ENCODE measurements at places on chromosomes 12 and 14.
A peak's percentile ranks its signal among the peaks of the same experiment; 100 is the strongest.

- peak; percentile 27 for DNase-seq
Measured at GRCh38 chr12:67364228-67364627, 95.1 kb downstream of the CAND1 start.

GRCh38 chr12:120194226-120194533, 335 bp downstream of the GCN1 start:
- DNase-seq = peak; percentile 15

GRCh38 chr12:26719852-26720251, 113.1 kb downstream of the ITPR2 start:
- no peak for DNase-seq

DNA sequence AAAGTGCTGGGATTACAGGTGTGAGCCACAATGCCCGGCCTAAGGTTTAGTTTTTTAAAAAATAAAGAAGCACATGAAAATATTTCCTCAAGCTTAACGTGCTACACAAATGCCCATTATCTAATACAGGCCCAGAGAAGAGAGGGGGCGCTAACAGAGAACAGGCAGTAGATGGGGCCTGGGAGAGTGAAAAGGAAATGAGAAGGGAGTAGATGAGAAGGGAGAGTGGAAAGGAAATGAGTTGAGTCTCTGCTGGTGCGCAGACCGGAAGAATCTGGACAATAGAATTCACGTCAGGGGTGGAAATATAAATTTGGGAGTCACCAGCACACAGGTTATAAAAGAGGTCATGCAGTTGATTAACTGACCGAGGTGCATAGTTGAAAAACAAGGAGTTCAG, 10.7 kb downstream of the PXN start:
- DNase-seq = no peak

GRCh38 chr12:109047081-109047805, 5.1 kb upstream of the USP30 start:
- DNase-seq = no peak

- DNase-seq = peak; percentile 80
Measured at GRCh38 chr14:65179918-65180724, 77.8 kb upstream of the MAX start.

DNA sequence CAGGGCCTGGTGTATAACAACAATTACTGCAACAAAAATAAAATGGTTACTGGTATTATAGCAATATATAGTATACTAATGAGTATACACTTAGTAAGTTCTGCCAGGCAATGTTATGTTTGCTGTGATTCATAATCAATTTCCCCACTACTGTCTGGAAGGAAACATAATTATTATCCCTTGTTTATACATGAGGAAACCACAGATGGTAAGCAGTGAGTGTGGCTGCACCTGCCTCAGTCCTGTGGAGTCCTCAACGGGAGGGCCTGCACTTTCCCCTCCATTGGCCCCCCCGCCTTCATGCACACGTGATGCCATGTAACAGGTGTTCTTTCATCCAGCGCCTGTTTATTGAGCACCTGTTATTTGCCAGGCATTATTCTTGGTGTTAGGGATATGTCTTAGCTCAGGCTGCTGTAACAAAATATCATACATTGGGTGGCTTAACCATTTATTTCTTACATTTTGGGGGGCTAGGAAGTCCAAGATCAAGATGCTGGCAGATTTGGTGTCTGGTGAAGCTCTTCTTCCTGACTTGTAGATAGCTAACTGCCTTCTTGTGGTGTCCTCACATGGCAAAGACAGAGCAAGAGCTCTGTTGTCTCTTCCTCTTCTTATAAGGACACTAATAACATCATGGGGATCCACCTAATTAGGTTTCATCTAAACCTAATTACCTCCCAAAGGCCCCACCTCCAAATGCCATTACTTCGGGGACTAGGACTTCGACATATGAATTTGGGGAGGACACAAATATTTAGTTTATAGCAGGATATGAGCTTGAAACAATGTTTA, 59.5 kb upstream of the CHGA start:
- no peak for DNase-seq

GRCh38 chr12:55654511-55655214, 18.0 kb downstream of the OR10P1 start:
- no peak for DNase-seq

DNA sequence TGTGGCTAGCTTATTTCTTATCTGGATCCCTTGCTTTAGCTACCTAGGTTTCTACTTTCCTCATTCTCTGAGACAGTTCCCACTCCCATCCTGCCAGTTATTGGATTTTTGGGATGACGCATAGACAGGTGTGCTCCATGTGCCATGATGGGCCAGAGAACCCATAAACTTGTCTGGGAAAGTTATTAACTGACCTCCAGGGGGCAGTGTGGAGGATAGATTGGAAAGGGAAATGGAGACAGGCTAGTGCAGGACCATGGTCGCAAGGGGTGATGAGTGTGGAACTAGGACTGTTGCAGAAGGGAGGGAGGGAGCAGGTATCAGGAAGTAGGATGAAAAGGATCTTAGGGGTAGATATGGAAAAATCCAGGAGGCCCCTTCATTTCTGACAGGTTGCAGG, 80.3 kb downstream of the ESRRB start:
- peak; percentile 40 for DNase-seq

GRCh38 chr12:121205491-121205890, 4.4 kb upstream of the P2RX4 start:
- peak; percentile 54 for DNase-seq

DNA sequence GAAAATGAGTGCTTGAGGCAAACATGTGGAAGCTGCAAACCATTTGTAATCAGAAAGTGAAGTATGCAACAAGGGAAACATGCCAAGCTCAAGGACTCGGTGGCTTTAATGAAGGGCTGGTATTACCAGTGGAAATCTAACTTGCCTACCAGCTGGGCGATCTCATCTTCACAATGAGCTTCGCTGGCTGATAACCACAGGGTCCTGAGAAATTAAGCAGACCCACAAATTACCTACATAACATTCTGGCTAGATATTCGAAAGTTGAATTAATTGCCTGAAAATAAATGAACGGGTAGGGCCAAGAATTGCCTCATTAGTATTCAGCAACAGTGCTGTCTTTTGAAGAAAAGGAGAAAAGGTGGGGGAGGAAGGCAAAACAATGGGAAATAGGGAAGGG, 439.4 kb downstream of the PDZRN4 start:
- no peak for DNase-seq

- DNase-seq = peak; percentile 87
Measured at GRCh38 chr12:58920102-58920960, at the start of gene LRIG3. Gene LRIG3 (minus strand): TSS chr12:58920504. CDS start chr12:58920235, 269 bp downstream.

DNA sequence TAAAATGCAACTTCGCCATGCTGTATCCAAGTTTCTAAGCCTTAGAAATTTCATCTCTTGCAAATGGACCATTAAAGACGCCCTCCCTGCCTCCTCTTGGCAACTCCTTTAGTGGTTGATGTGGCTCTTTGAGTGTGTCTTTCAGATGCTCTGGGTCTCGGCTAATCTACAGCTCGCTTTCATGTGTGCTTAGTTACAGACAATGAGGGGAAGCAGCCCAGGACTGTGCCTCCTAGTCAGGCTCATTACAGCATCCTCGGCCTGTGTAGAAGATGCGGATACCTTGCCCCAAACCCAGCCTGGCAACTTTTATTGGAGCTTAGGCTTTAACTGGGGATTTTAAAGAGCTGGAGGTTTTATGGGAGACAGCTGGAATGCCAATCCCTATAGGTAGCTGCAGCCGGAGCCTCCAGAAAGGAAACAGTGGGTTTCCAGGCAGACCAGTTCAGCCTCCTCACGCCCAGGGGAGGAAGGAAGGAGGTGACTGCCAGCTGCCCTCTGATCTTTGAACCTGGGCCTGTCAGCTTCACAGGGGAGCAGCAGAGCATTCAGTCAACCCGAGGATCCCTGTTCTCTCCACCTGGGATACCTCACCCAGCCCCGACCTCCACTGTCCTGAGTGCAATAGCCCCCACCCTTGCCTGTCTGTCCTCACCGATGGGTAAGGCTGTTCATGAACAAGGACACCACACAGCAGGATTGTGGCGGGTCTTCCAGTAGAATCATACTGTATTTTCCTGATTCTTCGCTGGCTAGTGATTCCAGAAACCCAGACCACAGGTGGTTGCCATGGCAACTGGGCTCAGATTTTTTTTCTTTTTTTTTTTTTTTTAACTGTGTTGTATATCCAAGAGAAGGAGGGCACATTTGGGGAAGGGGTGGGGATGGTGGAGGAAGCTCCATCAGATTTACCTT, 638.5 kb downstream of the MED13L start:
- no peak for DNase-seq

DNA sequence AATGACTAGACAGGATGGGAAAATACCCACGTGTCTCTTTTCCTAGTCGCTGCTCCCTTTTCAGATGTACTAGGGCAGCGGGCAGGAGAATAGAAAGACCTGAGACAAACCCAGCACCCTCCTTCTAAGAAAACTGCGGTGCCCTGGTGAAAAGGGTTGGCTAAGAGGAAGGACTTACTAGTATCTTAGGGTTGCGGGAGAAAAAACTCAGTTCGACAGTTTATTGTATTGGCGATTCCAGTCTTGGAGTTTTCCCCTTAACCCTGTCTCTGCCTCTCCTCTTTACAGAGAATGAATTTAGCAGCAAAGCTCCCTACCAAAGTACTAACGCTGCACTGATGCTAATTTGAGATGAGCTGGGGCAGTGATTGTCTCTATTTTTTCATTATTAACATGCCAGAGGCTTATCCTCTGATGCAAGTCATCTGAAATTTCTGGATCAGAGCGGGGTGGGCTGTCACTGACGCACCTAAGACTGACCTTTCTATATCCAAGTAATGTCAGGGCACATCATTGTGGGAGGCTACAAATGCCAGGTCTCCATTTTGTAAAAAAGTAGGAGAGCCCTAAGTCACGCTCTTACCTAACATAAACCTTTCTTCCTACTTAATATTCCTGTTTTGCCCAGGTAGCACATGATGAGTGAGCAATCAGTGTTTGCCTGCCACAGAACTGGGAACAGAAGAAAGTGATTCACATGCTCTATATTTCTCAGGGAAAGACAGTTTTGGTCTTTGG, 916 bp upstream of the PAWR start:
- peak; percentile 68 for DNase-seq

GRCh38 chr12:93875157-93875556, 198.0 kb downstream of the CRADD start:
- DNase-seq = no peak

- no peak for DNase-seq
Measured at GRCh38 chr14:106848330-106849121, 1322.1 kb downstream of the TMEM121 start.

- no peak for DNase-seq
Measured at GRCh38 chr14:59187802-59188460, 536 bp upstream of the DAAM1 start.

- DNase-seq = peak; percentile 74
Measured at GRCh38 chr12:110002676-110003515, 3.7 kb downstream of the ANKRD13A start.

DNA sequence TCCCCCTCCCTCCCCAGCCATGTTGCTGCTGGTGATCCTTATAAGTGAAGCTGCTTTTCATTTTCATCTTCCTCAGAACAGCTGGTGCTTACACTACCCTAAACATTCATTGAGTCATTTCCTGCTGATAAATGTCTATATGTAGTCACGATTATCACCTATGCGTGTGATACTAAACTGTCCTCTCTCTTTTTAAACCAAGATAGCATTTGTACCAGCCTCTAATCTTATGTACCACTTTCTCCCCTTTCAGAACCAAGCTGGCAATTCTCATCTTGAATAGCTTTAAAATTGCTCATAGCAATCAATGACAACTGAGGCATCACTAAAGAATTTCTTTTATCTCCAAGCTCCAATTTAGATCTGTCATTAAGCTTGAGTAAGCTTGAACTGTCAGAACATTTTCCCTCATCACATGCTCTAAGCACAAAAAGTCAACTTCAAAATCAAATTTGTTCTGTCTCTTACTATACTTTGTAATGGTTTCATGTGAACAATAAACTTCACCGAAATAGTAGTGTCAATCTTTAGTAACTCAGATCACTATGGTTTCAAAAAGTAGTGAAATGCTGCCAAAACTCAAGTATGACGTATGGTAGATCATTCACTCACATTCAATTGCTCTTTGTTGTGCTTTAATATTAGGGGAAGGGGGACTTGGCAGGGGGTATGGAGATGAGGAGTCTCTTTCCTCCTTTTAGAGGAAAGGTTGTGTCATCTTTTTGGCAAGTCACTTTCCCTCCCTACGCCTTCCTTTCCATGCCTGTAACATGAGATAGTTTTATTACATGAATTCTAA, 178.1 kb upstream of the NOVA1 start:
- DNase-seq = no peak

DNA sequence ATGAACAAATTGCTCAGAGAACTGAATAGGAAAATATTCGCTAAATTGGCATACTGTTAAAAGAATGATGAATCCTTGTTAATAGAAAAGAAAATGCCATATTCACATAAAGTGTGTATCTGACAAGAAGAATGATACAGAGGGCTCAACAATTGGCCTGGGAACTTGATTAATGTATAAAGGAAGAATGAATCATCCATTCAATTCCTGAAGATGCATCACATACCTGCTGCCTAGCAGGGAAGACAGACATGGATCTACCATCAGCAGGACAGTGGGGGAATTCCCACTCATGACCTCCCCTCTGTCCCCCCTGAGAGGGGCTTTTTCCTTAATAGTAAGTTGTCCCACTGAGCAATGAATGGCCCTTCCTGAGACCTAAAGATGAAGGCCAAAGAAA, 13.5 kb downstream of the PTPN21 start:
- no peak for DNase-seq

DNA sequence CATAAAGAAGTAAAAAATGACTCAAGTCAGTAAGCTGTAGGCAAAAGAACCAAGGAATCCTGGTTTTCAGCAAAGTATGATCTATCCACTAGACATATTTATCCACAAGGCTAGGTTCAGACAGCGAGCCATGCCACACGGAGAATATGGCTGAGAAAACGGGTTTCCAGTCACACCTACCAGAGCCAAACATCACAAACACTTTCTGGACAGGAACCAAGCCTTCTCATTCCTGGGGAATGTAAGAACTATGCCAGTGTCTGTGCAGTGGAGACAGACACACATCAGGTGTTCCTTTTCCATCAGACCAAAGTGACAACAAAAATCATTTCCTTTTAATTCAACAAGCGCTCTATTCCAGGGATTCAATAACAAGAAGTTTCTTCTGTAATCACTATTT, 41.1 kb downstream of the AREL1 start:
- DNase-seq = peak; percentile 77

Data from EH (cell line).